AG09319 (cell line): ENCODE measurements at places on chromosomes 7 and 10.

- no peak for DNase-seq
Measured at GRCh38 chr7:132755538-132756483, 179.5 kb upstream of the PLXNA4 start.

- no peak for DNase-seq
Measured at GRCh38 chr7:157414702-157415096, 77.9 kb downstream of the DNAJB6 start.

- no peak for DNase-seq
Measured at GRCh38 chr7:159142730-159143129, 1.9 kb downstream of the VIPR2 start.

DNA sequence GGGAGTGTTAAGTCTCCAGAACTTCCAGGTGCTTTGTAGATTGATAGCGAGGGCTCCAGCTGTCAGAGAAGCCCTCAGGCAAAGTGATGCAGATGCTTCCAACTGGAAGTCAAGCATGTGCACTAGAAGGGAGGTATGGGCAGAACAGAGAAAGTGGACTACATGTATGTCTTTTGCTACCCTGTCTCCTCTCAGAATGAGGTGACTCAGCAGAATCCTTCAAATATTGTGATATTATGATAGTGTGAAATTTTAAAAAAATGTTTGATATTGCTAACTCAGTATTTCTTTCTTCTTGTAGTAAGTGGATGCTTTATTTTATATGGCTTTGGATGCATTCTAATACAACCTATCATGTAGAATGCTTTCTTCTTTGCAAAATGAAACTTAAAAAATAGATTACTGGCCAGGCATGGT lies 138.9 kb upstream of the SVIL start:
- DNase-seq, result no peak

DNA sequence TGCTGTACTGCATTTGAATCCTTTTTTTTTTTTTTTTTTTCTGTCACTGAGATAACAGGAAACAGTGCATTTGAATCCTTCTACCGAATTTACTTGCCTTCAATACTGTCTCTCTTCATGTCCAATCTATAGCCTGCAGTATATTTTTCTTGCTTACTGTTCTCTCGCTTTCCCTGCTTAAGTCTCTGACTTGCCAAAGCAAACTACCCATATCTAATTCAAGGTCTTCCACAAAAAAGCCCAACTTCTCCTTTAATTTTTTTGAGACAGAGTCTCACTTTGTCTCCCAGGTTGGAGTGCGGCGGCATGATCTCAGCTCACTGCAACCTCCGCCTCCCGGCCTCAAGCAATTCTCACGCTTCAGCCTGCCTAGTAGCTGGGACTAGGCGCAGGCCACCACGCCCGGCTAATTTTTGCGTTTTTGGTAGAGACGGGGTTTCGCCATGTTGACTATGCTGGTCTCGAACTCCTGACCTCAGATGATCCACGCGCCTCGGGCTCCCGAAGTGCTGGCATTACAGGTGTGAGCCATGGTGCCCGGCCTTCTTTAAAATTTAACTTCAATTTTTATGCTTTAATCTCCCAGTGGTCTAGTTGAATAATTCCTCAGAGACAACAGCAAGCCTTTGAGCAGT lies 882 bp downstream of the PDCD11 start:
- DNase-seq, result no peak

GRCh38 chr7:134946260-134946659 lies 40.0 kb upstream of the AGBL3 start:
- no peak for DNase-seq
